AG08395 (cell line): ENCODE measurements at places on chromosomes 3 and 15.

DNA sequence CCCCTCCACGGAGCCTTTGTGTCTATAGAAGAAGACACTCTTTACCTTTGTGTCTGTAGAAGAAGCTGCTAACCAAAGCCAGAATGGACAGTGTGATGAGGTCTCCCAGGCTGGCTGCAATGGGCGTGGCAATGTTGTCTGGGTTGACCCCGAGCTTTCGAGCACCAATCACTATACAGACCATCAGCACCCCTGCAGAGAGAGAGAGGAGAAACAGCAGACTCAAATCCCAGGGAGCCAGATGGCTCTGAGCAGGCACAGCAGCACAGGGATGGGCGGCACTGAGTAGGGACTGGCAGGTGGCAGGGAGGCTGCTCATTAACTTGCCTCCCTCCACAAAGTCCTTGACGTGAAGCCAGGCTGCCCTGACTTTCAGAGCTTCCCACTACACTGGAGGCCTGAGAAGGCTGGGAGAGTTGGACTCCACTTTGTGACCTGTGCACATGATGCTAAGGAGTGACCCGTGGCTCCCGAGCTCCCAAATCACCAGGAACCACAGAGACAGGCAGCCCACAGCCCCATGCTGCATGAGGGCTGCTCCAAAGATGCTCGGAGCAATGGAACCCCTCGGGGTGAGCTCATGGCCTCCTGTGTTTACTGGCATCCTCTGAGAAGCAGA is 53.9 kb downstream of the ROPN1B start:
- no peak for DNase-seq

DNA sequence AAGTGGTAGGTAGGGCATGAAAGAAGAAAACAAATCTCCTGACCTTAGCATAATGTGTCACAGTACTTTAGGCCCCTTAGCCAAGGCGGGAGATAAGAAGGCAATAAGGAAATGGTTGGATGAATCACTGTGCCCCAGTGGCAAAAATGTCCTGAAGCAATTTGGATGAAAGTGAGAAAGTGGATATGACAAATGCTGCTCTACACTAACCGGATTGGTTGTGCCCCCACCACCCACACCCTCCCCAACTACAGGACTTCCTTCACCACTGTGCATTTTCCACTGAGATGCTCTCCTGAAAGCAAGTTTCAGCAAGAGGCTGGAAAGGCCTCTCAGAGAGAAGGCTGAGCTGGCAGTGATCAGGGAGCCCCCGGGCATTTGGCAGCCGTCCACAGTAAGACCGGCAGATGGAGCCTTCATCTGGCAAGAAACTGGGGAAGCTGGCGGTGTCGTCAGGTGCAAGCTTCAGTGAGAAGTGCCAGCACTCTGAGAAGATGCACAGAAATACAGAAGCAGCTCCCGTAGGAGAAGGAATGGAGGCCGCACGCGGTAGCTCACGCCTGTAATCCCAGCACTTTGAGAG is 63.8 kb downstream of the ATP1B3 start:
- DNase-seq = peak; percentile 83

DNA sequence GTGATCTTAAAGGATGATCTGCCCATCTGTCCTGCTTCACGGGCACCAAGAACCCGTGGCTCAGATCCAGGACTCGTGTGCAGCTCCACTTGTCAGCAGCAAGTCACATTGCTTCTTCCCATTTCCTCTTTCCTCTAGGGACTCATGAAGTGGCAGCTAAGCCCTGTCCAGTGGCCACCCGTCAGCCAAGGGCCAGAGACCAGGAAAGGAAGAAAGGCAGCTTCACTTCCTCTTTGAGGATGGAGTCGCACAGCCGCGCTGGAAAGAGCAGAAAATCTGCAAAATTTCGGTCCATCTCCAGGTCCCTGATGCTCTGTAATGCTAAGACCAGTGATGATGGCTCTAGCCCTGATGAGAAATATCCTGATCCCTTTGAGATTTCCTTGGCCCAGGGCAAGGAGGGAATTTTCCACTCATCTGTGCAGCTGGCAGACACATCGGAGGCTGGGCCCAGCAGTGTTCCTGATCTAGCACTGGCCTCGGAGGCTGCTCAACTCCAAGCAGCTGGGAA is 28.5 kb downstream of the IL16 start:
- DNase-seq = peak; percentile 24

GRCh38 chr15:89114990-89115389 is 26.7 kb downstream of the ABHD2 start:
- DNase-seq = no peak

GRCh38 chr3:123347205-123347604 is 101.7 kb downstream of the ADCY5 start:
- DNase-seq = no peak

DNA sequence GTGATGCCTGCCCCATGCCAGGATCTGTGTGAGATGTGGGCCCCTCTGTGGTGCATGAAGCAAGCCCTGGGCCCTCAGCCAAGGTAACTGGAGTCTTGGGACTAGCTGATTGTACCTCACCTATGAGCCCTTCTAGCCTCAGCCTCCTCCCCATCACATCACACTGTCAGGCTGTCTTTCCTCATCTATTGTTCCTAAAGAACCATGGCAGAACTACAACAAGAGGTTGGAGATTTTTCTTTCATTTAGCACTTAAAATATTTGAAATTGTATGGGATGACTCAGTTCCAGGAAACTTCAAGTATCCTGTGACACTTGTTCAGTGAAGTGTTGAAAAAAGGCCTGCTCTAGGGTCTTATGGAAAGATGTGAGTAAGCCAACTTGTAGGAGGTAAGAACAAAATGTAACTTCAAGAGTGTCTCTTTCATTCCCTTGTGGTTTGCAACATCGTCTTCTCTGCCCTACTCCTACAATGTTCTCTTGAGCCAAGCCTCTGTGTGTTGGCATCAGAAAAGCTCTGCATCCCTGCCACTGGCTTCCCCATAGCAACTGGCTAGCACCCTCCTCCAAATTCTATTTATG is 58.7 kb upstream of the TIPARP start:
- DNase-seq = peak; percentile 67

DNA sequence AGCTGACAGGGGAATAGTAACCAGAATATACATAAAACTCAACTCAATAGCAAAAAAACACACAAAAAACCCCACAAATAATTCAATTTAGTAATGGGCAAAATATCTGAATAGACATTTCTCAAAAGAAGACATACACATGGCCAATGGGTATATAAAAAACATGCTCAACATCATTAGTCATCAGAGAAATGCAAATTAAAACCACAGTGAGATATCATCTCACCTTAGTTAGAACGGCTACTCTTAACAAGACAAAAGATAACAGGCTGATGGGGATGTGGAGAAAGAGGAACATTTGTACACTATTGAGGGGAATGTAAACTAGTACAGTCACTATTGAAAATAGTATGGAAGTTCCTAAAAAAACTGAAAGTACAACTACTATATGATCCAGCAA is 678.6 kb downstream of the MECOM start:
- no peak for DNase-seq

GRCh38 chr3:124599147-124599765 is 131.0 kb upstream of the UMPS start:
- no peak for DNase-seq

- DNase-seq = no peak
Observed at GRCh38 chr3:117068301-117068700, 358.7 kb downstream of the TUSC7 start.

DNA sequence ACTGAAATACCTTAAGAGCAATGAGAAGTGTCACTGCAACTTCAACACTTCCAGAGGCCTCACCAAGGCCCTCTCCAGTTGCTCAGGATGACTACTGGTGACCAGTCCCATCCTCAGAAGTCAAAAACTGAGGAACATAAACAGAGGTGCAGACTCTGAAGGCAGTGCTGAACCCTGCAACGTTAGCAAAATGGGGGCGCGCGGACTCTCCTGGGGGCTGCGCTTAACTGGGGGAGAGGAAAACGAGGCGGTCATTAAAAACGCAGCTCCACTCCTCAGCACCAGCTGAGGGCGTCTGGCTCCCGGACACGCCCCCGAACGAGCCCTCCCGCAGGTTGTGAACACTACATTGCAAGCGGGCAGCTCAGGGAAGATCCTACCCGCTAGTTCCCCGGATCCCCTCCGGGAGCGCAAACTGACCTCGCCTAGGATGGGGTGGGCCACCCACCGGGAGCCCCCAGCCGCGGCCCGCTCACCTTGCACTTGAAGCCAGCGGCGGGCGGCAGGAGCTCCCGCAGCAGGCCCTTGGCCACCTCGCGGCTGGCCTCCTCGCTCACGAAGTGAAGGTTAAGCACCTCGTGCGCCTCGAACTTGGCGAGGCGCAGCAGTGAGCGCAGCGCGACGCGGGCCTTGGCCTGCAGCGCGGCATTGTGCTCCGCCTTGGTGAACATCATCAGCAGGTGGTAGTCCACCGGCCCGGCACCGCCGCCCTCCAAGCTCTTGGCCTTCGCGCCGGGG is 711 bp downstream of the XXYLT1 start:
- peak; percentile 29 for DNase-seq

- DNase-seq = no peak
Observed at GRCh38 chr15:60072826-60073465, 68.8 kb downstream of the FOXB1 start.

- no peak for DNase-seq
Observed at GRCh38 chr3:150454085-150454484, 46.0 kb downstream of the TSC22D2 start.
